ENCODE measurements at places on chromosomes 3 and 15. TPM values are rescaled to one million over a fixed set of nuclear protein-coding genes. Genes with fewer than 3 reads are reported as not detected.

SQOR gene
- total RNA-seq, result 43.7 TPM

CDHR4 gene
- not detected for total RNA-seq

ASB14 gene
- total RNA-seq, result not detected

RLBP1 gene
- not detected for total RNA-seq

LRRC15 gene
- total RNA-seq, result not detected

UBA7 gene
- 65.7 TPM for total RNA-seq

OSBPL10 gene
- 23.6 TPM for total RNA-seq

PAQR5 gene
- total RNA-seq, result 23.5 TPM

SEMA3F gene
- 13.0 TPM for total RNA-seq

VPS8 gene
- 89.4 TPM for total RNA-seq

PDCD7 gene
- total RNA-seq, result 21.1 TPM

SKOR1 gene
- total RNA-seq, result not detected

LIPH gene
- not detected for total RNA-seq

GABRB3 gene
- 1.9 TPM for total RNA-seq

NPAP1 gene
- not detected for total RNA-seq

CCR8 gene
- not detected for total RNA-seq

FBLN2 gene
- total RNA-seq, result 456 TPM
